ENCODE measurements at places on chromosomes 11 and 22.

DNA sequence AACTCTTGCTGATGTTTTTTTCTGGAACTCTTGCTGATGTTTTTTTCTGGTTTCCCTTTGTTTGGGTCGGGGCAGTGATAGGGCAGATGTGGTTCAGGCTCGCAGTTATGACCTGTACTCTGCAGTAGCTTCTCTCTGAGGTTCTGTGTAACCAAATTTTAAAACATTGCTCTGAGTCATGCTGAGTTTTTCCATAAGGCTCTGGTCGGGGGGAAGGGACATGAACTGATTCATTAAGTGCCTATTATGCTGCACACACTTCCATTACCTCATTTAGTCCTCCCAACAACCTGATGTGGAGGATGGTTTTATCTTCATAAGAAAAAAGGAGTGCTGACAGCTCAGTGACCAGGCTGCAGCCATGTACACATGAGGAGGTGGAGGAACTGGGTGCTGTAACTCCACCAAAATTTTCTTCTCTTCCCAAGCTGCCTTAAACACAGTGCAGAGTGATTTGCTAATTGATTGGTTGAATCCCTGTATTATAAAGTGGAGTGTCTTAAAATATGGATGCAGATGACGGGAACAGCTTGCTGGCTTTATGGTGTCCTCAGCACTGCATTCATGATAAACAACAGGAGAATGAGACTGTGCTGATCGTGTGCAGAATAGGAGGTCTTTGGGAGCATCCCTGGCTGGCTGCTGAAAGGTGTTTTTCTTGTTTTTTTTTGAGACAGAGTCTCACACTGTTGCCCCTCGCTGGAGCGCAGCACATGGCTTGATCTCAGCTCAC, 19.1 kb downstream of the TNRC6B start:
- DNase-seq, result no peak

- no peak for DNase-seq
Measured at GRCh38 chr11:62166371-62166770, 23.6 kb upstream of the SCGB1D1 start.

- DNase-seq, result no peak
Measured at GRCh38 chr11:123778511-123778910, 24.2 kb upstream of the OR6X1 start.

GRCh38 chr11:109730669-109731068, 308.7 kb downstream of the C11orf87 start:
- DNase-seq, result no peak

DNA sequence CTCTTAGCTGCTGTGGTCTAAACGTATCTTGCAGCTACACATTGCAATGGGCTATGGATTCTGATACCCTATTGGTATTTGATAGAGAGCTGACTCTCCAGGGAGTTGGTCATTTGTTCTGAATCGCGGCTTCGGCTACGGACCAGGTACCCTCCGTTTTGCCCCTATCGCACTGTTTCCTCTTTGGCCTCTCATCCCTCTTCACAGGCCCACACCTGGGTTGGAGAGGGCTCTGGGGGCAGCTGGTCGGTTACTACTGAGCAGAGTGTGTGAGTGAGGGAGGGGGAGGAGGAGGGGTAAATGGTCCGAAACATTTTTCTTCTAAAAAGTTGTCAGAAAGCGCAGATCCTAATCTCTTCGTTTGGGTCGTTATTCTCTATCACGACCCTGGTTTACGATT, 48.8 kb upstream of the HSD17B12 start:
- no peak for DNase-seq

DNA sequence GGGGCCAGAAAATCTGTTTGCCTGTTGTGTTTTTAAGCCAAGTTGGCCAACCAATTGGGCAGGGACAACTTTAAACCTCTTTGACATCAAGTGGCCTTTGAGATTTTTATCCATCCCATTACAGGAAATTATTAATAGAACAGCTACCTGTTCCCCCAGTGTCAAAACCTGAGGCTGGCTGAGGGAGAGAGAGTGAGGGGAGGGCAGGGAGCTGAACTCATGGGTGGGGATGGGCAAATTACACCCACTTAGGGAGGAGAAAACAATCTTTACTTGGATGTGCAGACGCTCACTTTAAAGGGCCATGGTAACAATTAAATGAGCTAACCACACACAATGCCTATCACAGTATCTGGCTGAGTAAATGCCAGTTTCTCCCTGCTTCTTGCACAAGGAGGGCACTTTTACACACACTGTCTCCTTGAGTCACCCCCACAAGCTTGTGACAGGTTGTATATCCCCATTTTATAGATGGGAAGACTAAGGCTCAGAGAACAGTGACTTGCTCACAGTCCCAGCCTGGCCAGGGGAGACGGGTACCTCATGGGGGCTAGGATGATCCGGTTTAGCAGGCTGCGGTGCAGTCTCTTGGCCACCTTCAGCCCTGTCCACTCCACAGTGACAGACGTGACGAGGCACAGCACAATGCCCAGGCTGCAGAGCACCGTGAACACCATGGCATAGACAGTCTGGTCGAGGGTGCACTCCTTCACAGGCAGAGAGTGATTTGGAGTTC, 17.8 kb upstream of the KCNJ11 start:
- no peak for DNase-seq

- no peak for DNase-seq
Measured at GRCh38 chr22:30396871-30397655, at the start of gene SEC14L2. SEC14L2 (plus strand) TSS chr22:30397018; CDS start chr22:30397117, 99 bp downstream.

DNA sequence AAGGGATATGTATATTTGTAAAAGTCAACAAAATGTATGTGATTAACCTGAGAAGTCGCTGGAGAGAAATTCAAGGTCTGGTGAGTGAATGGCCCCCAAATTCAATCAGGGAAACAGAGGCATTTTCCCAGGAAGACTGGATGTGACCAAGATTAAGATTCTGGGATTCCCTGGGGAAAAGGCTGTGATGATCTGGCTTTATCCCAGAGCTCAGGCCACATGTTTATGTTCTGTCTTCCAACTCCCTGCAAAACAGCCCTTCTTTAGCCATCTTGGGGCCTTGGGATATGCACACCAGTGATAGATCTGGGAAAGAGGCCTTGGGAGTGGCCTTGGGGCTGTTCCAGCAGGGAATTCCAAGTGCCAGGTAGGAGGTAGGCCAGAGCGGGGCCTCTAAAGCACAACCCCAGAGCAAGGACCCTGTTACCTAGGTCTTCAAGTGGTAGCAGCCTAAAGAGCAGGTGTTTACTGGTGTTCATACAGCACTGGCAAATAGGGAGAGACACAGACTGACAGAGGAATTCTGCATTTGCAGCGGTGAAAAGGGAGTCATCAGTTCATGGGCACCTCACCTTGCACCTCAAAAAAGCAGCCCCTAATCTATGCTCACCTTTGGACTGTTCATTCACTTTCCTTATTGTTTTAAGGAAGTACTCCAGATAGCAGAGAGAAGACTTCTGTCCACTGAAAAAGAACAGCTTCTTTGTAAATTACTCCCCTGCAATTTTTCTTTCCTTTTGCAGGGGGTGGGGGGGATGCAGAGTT, 312.4 kb downstream of the BUD13 start:
- no peak for DNase-seq

DNA sequence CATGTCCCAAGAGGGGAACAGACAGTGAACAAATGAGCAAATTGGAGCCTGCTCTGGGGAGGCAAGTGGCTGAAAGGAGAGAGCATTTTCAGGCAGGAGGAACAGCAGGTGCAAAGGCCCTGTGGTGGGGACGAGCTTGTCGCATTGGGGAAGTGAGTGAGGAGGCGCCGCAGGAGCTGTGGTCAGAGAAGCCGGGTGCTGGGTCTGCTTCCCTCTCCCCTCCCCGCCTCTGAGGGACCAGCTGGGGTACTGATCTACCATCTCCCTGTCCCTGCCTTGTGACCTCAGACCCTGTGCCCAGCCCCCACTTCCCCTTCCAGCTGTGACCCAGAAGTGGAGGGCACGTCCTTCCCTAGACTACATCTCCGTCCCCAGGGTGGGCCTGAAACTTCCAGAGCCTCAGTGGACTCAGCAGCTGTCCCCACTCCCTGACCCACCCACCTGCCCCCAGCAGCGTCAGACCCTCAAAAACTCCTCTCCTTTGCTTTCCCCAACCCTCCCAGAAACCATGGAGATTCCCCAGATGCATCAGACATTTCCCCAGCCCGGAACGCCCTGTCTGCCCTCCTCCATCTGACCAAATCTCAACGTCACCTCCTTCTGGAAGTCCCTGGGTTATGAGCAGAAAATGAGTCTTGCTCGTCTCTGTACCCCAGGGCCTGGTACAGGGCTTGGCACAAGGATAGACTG, 19.7 kb upstream of the PDGFB start:
- DNase-seq, result no peak

DNA sequence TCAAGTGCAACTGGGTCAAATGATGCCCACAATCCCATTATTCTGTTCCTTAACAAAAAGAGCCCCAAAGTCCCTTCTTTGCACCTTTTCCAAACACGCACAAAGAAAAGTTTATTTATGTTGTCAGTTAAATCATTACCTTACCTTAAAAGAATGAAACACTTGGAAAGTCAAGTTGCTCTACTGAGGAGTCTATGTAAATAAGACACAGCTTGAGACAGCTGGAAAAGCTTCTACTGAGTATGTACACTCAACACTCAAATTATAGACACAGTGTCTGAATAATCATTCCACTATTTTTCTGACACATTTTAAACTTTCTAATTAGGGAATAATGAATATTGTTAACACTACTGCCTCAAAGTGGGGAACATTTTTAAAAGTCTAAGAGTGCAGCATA, 21.6 kb upstream of the PHLDA2 start:
- DNase-seq, result no peak

DNA sequence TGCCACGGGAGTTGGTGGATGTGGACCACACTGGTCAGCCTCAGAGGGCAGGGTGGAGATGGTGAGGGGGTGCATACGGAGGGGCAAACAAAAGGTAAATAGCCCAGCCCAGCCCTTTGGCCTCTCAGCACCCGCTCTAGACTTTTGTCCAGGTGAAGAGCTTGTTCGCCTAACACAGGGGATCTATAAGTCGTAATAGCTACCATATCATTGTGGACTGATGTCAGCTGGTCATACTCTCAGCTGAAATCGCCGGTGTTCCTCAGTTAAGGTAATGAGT, 27.0 kb upstream of the TREH start:
- DNase-seq, result no peak

DNA sequence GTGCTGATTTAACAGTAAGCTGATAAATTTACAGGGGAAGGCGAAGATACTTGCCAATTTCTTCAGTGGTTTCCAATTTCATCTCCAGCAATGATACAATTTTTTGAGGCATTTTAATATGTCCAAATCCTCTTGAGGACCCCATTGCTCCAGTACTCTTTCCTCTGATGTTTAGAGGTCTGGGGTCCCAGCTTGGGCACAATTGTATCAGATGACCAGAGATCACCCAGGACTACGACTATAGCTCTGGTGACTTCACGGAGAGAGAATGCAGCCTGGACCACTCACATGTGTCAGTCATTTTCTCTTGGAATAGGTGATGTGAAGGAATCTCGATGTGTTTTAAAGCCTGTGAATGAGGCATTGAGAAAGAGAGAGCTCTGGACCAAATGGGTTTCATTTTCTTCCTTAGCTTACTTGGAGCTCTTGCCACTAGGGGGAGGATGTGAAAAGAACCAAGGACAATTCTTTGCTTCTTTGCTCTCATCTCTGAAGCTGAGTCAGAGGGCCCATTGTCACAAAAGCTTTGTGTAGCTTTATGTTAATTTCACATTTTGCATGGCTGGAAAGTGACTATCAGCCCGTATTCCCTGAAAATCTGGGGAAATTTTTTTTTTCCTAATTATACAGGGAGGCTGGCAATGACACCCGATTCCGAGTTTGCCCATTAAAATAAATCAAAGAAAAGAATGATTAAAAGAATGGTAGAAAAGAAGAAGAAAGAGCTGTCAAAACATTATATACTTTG, 6.7 kb upstream of the CCDC90B start:
- DNase-seq, result no peak

DNA sequence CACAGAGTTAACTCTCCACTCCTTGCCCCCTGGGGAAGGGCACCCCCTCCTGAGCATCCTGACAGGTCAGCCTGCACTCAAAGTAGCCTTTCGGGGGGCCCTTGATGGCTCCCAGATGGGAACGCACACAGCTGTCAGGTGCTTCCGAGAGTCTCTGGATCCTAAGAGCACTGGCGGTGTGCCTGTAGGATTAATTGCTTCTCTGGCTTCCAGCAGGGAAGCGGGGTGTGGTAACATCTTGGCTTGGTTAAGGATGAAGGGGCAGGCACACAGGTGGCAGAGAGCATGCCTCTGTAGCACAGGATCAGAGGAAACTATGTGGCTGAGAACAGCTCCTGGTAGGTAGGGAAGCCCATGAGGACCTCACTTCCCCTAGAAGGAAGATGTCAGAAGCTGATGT, 199.8 kb downstream of the MIAT start:
- DNase-seq, result no peak

DNA sequence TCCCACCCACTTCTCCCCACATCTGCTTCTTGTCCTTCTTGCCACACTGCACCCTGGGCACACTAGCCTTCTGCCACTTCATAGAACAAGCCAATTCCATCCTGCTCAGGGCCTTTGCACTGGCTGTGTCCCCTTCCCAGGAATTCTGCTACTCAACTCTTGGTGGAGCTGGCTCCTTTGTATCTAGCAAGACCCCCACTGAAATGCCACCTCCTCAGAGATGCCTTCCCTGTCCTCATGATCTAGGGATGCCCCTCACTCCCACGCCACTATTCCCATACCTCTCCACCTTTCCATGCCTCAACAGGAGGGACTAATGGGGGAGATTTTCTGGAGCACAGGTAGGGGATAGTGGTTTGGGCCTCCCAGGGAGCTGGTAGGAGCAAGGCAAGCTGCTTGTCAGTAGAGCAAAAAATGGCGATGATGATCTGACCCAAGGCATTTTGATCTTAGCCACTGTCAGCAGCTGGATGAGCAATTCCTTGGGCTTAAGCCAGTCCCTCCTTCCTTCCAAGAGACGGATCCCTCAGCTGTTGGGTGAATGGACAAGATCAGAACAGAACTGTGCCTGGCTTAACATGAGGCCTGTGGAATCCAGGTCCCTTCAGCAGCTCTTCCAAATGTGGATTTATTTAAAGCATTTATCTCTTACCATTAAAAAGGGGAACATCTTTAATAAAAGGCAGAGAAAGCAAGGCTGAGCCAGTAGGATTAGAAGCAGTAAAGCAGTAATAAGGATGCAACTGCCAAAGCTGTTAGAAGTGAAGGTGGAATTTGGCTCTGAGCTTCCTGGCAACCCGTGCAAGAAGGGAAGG, 4.0 kb upstream of the PRDM11 start:
- no peak for DNase-seq

DNA sequence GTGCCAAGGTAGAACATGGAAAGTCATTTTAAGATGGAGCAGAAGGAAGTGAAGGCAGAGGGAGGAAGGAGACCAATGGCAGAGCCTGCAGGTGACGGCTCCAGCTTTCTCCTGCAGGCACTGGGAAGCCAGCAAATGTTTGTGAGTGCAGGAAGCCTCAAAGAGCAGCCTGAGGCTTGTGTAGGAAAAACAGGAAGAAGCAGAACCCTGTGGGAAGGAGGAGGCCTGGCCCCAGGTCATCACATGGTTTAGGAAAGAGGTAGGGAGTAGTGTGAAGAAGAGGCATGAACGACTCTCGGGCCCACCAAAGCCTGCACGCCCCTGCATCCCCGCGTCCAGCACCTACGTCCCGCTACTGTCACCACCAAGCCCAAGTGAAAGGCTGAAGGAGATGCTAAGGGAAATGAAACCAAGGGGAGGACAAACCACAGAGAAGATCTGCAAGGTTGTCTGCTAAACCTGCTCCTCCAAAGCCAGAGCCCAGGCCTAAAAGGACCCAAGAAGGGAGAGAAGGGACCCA, 151.5 kb downstream of the CHST1 start:
- no peak for DNase-seq

All from esophagus squamous epithelium (tissue), 5 donors.